HFFc6 (cell line): ENCODE measurements at places on chromosomes 6 and 20. TPM values are rescaled to one million over a fixed set of nuclear protein-coding genes. Genes with fewer than 3 reads are reported as not detected.

The BEND6 gene
- 8.3 to 9.8 TPM (median 9.6 TPM) in 3 replicates for total RNA-seq

The MCHR2 gene
- total RNA-seq, result not detected in 3 replicates

The KIF25 gene
- not detected in 3 replicates for total RNA-seq

The KCNK16 gene
- total RNA-seq, result not detected in 2 replicates

The DLL1 gene
- total RNA-seq, result 0.24 to 0.83 TPM (median 0.60 TPM) in 3 replicates

The SPTLC3 gene
- total RNA-seq, result not detected in 3 replicates
